Activated B cell treated with CpG ODN at 0.5 μM for 24 hours (primary cell): ENCODE measurements at places on chromosomes 13 and 19. TPM values are rescaled to one million over a fixed set of nuclear protein-coding genes. Genes with fewer than 3 reads are reported as not detected.

Gene CEACAM21
- total RNA-seq = 11.7 and 12.0 TPM in 2 replicates

Gene IGFL1
- not detected in 2 replicates for total RNA-seq

Gene FXYD1
- total RNA-seq = 1.1 TPM in 2 replicates

Gene ZNF99
- total RNA-seq = 0.07 and 0.10 TPM in 2 replicates

Gene WTIP
- total RNA-seq = 0.07 and 0.38 TPM in 2 replicates

GRCh38 chr13:98033277-98034247, 80.1 kb downstream of the IPO5 start:
- no peak for DNase-seq

DNA sequence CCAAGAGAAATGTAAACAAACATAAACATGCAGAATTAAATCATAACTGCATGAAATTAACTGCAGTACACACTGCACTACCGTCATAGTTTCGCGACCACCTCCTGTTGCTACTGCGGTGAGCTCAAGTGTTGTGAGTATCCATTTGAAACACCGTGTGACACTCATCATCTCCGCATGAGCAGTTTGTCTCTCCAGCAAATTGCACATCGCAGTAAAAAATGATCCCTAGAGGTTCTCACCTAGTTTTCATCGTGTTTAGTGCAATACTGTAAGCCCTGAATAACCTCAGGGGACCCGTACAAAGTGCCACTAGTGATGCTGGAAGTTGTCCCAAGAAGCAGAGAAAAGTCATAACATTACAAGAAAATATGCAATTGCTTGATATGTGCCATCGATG, 147.7 kb downstream of the DPF1 start:
- no peak for DNase-seq

DNA sequence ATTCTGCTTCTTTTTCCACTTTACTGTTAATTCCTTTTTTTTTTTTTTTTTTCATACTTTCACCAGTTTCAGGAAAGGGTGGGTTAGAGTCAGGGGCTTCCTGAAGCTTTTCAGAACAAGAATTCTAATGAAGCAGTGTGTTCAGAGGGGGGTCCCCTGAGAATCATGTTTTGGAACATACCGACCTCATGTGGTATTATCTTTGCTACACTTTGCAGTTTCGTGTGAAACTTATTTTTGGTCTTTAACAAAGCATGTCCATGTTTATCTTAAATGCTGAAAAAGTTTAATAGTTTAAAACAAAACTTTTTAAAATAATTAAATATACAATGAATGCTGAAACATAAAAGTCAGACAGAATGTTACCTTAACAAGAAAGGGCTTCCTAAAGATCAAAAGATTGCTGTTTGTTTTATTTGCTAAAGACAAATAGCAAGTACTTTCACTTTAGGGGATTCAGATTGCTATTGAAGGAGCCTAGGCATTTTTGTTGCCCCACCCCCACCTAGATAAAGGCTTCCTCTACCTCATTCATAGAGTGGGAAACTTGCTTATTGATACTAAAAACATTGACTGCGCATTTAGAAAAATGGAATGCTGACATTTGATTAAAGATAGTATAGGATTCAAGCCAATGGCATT, 21.1 kb upstream of the POMP start:
- DNase-seq = no peak

DNA sequence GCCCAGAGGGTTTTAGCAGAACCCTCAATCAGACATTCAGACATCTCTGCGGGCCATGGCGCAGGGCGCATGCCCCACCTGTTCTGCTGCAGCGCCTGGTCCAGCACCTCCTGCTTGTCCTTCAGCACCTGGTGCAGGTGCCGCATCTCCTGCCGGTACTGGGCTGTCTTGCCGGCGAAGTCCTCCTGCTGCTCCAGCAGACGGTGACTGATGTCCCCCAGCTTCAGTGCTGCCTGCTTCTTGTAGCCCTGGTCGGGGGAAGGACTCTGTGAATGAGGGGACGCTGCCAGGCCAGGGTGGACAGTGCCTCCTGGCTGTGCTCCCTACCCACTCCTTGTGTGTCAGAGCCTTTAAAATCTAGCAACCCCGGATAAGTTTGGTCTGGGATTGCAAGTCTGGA, 12.2 kb upstream of the SLC7A9 start:
- no peak for DNase-seq

DNA sequence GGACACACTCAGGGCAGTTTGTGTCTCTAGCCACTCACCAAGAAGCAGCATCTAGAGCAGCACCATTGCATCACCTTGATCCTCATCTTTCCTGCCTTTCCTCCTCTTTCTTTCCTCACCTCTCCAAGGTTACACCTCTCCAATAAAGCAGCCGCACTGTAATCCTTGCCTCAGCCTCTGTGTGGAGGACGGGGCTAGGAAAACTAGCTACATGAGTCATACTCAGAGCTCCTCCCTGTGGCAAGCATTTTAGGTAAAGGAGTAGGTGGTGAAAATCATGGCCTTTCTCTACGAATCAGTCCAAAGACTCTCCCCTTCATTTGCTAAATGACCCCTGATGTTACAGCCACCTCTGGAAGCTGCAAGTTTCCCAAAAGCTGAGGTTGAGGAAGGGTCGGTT, 108.9 kb downstream of the DNAJC15 start:
- no peak for DNase-seq

DNA sequence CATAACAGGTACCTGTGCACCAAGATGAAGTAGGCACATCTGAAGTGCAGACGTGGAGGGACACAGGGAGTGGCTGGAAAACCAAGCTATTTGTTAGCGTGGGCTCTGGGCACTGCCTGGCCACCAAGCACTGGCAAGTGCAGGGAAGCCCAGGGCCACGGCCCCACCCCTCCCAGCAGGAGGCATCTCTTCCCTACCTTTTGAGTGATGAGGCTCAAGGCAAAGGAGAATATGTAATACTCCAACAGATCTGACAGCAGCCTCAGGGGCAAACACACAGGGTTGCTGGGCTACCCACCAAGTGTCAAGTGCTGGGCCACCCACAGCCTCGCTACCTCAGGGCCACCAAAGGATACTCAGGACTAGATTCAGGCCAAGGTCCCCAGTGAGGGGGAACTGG, 11.6 kb downstream of the TUBA3C start:
- no peak for DNase-seq

- no peak for DNase-seq
Observed at GRCh38 chr13:26019881-26020870, 31.6 kb downstream of the SHISA2 start.

- no peak for DNase-seq
Observed at GRCh38 chr19:24081056-24081455, 5.9 kb upstream of the ZNF254 start.

- no peak for DNase-seq
Observed at GRCh38 chr19:46935066-46935663, 74.4 kb downstream of the ARHGAP35 start.

DNA sequence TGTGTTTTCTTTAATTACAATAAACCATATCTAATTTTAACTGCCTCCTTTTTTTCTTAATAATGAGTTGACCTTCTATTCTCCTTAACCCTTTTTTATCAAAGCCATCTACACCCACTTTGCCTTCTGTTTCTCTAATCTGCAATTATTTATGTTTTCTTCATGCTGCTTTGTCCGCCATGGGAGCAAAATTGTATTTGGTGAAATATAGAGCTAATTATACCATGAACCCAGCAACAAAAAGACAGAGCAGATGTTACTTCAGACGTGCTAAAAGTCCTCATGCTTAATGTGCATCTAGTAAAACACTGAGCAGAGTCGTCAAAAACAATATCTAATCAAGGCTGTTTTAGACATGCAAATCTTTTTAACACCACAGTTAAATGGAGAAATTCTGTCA, 264.7 kb downstream of the DACH1 start:
- no peak for DNase-seq

GRCh38 chr13:43805071-43805468, 18.3 kb upstream of the ENOX1 start:
- no peak for DNase-seq

GRCh38 chr13:34013061-34013460, 195.1 kb downstream of the RFC3 start:
- DNase-seq = no peak

DNA sequence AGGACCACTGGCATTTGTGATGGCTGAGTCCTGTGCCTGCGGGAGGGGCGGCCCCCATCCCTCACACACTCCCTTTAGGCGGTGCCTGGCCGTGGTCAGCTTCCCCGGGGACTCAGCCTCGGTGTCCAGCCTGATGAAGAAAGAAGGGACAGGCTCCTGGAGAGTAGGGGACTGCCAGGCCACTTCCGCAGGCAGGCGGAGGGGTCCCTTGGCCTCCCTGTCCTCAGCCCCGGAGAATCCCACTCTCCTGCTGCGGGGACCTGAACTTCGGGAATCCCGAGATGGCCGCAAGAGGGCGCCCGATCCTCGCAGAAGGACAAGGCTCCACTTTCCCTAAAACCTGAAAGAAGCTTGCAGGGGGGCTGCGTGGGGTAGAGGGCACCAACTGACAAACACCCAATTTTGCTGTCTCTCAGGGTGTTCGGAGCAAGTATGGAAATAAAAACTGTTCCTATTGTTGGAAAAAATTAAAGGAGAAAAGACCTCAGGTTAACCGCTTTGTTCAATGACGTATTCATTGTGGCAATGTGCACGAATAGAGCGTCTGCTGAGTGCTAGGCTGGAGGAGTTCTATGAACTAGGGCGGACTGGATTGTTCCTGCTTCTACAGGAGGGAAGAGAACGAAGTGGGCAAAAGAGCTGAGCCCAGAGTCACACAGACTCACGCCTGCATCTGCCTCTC, 297.3 kb downstream of the ZNF536 start:
- DNase-seq = no peak

DNA sequence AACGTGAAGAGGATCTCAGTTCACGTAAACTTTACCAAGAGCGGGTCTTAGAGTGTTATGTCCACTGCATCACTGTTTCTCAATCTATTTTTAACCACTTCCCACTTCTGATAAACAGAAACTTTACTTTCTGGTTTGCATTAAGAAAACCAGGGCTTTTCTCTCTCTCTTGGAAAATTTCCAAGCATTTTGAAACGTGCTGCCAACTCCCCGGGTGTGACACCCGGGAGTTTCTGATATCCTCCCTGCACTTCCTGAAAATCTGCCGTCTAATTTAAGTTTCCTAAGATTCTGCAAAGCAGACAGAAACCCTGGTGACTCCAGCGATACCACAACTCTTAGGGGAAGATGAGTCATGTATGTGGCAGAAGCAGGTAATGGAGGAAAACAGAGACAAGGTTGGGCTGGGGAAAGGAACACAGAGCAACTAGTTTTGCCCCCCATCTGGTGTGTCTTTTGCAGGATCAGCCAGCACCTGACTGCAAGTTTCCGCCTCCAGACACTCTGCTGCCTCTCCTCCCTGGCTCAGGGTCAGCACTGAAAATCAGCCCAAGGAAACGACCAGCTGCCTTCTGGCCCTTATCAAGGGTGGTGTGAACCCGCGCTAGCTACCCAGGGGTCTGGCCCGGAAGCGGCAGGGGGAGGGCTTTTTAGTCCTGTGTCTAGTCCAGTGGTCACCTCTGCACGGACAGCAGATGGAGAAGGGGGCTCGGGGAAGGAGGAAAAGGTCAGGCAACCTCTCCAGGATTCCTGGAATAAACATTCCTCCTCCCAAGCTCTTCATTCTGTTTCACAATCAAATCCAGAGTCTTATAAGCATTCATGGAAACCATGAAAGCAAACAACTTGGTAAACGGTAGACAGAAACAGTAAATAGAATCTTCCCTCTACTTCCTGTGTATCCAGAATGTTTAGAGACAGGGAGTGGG, 11.3 kb upstream of the FFAR2 start:
- DNase-seq = no peak

- no peak for DNase-seq
Observed at GRCh38 chr19:4224470-4224869, 4.9 kb upstream of the EBI3 start.

DNA sequence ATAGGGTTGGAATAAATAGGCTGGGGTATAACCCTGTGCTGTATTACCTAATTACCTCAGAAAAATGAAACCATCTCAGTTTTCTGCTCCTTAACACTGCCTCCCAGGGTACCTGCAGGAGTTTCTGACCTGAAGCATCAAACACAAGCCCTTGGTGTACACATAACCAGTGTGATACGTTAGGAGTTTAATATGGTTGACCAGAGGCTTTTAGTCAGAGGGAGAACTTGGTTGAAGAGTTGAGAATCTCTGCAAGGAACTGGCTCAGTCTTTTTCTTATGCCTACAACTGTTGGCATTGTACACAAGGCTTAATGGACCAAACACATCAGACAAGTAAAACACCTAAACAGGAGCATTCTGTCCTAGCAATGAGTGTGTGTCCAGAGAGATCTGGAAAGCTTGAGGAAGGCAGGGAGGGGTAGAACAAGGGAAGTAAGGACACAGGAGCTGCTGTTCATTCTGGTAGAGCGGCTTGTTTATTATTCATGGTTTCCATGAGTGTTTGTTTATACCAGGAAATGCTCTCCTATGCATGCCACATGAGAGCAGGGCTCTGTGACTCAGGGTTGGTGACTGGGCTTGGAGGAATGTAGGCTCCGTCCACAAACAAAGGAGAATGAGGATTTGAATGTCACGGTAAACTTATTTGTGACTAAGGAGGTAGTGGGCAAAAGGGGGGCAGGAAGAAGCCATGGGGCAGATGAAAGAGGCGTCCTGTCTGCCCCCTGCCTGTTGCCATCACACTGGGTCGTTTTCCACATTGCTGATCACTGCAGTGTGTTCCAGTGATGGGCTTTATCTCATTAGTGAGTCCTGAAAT, 11.9 kb upstream of the SPATA13 start:
- no peak for DNase-seq

DNA sequence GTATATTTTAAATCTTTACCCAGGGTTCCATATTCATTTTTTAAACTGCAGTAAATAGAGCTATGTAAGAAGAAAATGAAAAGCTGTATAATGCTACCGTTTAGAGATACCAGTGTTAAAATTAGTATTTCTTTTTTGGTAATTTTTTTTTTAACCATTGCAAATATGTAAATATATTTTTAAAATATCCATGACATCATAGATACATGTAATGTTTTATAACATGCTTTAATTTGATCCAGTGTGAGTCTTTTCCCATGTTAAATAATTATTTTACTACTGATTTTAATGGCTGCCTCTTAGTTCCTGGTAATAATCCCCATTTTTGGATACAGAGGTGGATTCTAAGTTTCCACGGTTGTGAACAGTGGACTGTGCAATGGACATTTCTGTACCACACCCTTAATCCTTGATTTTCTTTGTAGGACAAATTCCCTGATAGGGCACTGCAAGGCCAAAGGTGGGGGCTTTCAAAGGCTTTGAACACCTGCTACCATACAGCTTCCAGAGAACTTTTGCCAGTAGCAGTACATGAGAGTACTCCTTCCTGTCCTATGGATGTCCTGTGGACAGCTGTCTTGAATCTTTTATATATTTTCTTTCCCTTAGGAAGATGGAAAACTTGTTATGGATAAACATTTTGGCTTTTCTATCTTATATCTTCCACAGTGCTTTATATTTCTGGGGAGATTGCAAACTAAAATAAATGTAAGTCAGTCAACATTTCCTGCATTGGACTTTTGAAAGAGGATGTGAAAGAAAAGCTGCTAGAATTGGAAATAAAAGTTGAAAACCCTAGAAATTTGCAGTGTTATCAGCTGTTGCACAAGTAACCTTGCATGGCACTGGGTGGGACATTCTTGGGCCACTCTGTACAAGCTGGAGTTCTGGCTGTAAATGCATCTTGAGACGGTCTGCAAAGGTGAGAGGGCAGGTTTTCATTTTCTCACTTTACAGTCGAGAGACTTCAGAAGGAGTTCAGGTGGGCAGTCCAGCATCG, 46.8 kb downstream of the ARHGEF7 start:
- no peak for DNase-seq
